Astrocyte of the cerebellum (primary cell): ENCODE measurements at places on chromosomes 16 and 17.
A peak's percentile ranks its signal among the peaks of the same experiment; 100 is the strongest.

GRCh38 chr16:2586241-2586640 lies 48.4 kb downstream of the PDPK1 start:
- DNase-seq, result no peak

- DNase-seq, result no peak
Measured at GRCh38 chr17:2502871-2503580, 8.7 kb downstream of the METTL16 start.

GRCh38 chr17:67253384-67253783 lies 8.4 kb upstream of the HELZ start:
- no peak for DNase-seq

DNA sequence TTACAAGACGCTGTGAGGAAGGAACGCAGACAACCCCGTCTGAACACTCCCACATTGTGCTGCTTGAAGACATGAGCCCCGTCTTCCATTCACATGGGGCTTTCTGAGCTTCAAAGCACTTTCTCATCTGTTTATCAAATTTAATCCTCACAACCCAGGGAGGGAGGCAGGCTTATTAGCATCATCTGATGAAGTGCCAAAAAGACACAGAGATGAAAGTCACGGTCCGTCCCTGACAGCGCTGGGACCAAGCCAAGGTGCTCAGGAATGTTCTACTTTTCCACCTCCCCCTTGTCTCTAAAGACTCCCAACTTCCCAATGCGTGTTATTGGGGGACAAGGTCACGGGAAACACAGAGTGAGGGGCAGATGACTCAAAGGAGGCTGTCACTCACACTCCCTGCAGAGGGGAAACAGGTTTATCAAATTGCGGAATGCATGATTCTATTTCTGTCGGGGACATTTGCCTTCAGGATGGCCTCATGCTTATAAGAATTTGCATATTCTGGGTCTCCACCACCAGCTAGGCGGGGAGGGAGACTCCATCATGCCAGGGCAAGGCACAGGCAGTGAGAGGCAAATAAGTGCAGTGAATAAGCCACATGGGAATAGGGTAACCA lies 10.7 kb downstream of the XYLT1 start:
- no peak for DNase-seq

DNA sequence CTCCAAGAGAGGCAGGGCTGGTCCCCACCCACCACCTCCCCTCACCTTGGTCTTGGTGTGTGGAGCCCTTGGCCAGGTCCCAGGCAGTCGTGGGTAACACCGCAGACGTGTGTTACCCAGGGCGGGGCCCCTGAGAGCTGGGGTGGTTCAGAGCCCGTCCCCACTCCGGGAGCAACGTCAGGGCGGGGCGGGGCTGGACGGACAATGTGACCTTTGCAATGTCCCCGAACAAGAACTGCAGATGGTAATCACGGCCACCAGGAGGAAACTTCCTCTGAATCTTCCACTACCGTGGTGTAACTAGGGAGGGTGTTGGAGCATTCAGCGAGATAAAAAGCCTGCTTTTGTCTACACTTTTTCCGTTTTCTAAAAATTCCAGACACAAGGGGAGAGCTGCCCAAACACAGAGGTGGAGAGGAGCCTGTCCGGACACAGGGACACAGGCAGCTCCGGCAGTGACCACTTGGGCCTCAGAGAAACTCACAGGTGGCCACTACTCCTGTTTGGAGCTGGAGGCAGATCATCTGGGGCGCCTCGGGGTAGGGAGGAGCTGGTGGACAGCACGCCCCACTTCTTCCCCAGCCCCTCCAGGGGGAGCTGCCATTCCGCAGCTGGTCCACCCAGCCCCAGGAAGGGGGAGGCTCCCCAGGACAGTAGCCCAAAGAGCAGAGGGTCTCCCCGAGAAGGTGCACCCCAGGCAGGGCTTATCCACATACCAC lies 14.2 kb upstream of the SLC38A10 start:
- peak; percentile 6 for DNase-seq

DNA sequence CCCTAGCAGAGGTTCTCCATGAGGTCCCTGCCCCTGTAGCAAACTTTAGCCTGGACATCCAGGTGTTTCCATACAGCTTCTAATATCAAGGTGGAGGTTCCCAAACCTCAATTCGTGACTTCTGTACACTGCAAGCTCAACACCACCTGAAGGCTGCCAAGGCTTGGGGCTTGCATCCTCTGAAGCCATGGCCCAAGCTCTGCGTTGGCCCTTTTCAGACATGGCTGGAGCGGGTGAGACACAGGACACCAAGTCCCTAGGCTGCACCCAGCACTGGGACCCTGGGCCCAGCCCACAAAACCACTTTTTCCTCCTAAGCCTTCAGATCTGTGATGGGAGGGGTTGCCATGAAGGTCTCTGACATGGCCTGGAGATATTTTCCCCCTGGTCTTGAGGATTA lies 1292.0 kb downstream of the CDH8 start:
- no peak for DNase-seq

DNA sequence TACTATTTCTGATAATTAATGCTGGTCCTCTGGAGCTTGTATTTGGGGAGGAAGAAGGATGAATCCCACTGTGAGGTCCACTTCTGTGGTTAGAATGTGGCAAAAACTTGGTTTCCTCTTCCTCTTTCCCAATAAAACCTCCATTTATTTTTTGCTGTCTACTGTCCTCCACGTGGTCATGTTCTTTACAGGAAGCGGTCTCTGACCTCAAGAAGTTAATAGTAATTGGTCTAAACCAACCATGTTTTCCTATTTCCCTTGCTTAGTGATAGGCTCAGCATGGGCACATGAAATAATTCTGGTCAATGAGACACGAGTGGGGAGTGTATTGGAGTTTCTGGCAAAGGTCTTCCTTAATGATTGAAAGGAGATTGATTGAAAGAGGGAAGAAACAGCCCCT lies 33.9 kb downstream of the CHP2 start:
- no peak for DNase-seq

- DNase-seq, result no peak
Measured at GRCh38 chr17:15278380-15278779, 13.3 kb upstream of the PMP22 start.

DNA sequence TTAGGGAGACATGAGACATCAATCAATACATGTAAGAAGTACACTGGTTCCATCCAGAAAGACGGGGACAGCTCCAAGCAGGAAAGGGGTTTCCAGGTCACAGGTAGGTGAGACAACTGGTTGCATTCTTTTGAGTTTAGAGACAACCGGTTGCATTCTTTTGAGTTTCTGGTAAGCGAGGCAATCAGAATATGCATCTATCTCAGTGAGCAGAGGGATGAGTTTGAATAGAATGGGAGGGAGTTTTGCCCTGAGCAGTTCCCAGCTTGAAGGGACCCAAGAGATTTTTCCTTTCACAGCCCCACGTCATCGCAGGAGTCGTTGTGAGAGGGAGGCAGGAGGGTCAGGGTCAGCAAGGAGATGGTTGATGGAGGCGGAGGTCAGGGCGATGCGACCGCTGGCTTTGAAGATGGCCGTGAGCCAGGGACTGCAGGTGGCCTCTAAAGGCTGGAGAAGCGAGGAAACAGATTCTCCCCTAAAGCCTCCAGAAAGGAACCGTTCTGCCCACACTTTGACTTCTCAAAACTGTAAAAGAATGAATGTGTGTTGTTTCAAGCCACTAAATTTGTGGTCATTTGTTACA lies 36.5 kb downstream of the IRF8 start:
- no peak for DNase-seq

DNA sequence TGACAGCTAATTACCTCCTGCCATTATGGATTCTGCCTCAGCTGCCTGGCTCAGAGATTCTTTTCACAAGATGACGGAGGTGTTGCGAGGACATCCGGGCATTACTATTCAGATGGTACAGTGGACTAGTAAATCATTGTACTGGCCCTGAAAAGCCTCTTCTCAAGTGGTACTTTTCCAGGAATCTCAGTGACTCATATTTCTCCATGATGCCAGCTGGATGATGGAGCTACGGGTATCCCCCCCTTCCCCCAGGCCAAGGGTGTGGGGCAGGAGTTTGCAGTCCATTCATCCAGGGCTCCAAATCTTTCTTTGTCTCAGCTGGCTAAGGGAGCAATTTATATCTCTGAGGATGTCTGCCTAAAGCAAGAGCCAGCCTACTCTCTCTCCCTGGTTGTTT lies 107.7 kb upstream of the GPR139 start:
- no peak for DNase-seq

DNA sequence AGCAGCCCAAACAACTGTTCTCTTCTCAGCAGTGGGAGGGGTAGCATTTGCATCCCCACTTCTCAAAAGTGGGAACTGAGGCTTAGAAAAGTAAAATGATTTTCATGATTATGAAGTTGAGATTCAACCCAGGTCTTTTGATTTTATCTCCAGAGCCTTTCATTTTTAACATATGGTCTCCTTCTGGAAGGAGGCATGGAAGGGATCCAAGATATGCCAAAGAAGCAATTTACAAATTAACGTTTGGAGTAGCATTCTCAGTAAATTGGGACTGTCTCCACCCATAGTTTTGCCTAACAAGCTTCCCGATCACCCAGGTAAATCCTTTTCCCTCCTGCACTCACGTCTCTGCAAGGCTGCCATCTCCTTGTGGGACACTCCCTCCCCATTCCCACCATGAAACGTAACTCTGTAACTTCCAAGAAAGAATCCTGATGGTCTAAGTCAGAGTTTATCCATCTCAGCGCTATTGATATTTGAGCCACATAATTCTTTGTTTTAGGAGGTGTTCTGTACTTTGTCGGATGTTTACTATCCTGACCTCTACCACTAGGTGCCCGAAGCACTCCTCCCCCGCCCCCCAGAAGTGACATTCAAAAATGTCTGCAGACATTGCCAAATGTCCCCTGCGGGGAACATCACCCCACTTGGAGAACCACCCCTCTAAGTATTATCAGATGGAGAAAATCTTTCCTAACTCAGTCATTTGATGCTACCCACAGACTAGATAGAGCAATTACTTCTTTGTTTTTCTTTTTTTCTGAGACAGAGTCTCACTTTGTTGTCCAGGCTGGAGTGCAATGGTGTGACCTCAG lies 32.9 kb upstream of the NFAT5 start:
- DNase-seq, result no peak

- DNase-seq, result no peak
Measured at GRCh38 chr17:56021681-56022190, 131.5 kb upstream of the ANKFN1 start.

DNA sequence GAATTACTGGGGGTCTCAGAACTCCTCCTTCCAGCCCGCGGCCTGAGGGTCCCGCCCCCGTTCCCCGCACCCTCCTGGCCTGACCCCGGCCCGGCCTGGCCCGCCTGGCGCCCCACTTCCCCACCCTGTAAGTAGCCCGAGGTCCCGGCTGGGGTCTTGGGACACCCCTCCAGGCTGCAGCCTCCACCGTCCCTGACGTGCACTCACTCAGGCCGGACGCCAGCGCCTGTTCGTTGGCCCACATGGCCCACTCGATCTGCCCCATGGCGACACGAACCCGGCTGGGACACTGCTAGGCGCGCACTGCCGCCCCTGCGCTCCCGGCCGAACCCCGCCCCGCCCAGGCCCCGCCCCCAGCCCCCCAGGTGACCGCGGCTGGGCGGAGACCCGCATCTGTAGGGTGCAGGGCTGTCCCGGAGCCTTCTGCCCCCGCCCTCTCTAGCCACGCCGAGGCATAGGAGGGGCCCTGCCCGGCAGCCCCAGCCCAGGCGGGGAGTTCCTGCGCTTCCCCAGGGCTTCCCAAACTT lies at the start of gene CYBA:
Gene CYBA, minus strand, starts transcription at position 305 of the 527 bp plus-strand sequence. Its CDS starts 40 bp downstream, at position 265.
- DNase-seq, result no peak

DNA sequence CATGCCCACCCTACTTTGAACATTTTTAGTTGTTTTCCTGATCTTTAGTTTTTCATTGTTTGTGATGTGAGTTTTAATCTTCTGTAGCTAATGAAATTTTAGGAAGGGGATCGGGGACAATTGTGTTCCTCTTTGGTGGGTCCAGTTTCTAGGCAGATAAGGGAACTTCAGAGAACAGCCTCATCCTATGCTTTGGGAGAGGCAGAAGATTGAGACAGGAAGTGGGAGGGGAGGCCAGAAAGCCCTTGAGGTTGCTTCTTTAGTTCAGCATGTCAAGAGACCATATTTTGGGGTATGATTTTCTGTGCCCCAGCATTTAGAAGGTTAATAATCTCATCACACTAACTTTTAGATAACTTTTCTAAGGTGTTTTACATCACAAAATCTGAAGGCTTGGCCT lies 191.0 kb downstream of the TANC2 start:
- DNase-seq, result no peak

DNA sequence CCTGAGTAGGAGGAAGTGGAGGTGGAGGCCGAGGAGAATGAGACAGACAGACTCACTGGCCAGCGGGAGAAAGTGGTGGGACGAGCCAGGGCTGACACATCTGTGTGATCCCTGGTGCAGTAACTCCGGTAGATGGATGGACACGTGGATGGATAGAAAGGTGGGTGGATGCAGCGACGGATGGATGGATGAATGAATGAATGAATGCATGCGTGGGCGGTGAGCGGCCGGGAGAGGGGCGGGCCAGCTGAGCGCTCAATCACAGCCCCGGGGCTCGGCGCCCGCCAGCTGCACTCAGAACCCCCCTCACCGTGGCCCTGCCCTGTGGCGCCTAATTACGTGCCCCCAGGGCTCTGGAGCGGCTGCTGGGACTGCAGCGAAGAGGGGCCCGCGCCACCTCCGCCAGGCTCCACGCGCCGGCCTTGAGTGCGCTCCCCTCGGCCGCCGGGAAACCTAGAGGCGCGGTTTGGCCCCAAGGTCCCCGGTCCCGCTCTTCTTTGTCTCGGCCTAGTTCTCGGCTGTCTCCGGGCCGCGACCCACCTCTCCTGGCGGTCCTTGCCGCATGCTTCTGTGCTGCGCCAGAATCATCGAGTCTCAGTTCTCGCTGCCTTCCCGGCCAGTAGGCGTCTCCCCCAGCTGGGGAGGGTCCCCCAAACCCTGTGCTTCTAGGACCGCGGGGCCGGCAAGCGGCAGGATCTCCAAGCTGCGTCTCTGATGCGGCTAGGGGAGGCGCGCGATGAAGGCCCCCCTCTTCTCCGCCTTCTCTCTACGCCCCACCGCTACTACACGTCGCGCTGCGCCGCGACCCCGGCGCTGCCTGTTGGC lies 41.0 kb downstream of the RAI1 start:
- DNase-seq, result no peak

DNA sequence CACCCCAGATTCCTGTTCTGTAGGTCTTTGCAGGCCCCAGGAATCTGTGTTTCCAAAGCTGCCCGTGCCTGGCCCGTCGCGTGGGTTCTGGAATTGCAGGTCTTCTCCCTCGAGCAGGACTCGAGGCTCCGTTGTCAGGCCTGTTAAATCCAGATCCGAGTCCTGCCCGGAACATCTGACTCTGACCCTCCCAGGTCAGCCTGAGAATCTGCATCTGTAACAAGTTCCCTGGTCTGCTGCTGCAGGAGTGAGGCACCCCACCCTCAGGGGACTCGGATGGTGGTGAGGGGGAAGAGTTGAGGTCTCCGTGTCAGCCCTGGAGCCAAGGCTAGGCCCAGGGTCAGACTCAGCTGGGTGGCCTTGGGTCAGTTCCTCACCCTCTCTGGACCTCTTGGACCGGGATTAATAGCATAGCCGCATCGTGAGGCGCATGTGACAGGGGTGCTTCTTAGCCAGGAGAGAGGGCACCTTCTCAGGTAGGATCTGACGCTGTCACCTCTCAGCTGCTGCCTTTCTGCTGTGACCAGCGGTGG lies 8.8 kb downstream of the SPIRE2 start:
- DNase-seq, result no peak

GRCh38 chr16:57924514-57924913 lies 46.4 kb downstream of the CNGB1 start:
- DNase-seq, result no peak

- no peak for DNase-seq
Measured at GRCh38 chr17:28875848-28876550, 21.2 kb downstream of the ERAL1 start.

GRCh38 chr17:36888236-36888951 lies 48.9 kb upstream of the LHX1 start:
- DNase-seq, result no peak
